Hematopoietic multipotent progenitor cell treated with erythropoietin and hydrocortisone succinate and interleukin-3 and kit ligand, for 4 days (in vitro differentiated cells): ENCODE measurements at places on chromosomes 1 and 21.

- DNase-seq = peak; percentile 78
These were observed 8.3 kb downstream of the PADI1 start for GRCh38 chr1:17213148-17213781.

- DNase-seq = no peak
These were observed 69.9 kb upstream of the USP25 start for GRCh38 chr21:15659753-15660422.

DNA sequence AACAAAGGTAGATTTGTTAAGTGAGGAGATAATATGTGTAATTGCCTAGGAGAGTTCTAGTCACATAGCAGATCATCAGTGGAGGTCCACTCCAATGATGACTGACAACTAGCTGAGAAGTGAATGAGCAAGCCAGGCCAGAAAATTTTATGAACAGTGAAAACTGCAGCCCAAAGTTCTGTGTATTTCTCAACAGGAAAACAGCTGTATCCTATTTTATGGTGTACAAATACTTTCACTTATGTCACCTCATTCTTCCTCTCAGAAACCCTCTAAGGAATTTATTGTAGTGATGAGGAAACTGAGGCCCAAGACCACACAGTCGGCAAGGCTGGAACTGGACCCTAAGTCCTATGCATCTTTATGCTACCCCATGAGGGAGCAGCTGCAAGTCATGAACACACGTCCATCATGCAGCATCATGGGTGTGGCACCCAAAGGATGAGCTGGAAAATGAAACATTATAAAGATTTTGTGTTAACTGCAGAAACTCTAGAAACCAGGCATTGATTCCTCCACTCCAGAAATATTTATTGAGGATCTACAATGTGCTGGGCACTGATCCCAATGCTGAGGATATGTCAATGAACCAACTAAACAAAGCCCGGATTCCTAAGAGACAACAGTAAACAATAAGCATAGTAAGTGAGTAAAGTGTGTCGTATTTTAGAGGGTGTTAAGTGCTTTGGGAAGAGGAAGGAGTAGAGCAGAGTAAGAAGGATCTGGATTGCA is 99.5 kb upstream of the DUSP10 start:
- DNase-seq = peak; percentile 62

DNA sequence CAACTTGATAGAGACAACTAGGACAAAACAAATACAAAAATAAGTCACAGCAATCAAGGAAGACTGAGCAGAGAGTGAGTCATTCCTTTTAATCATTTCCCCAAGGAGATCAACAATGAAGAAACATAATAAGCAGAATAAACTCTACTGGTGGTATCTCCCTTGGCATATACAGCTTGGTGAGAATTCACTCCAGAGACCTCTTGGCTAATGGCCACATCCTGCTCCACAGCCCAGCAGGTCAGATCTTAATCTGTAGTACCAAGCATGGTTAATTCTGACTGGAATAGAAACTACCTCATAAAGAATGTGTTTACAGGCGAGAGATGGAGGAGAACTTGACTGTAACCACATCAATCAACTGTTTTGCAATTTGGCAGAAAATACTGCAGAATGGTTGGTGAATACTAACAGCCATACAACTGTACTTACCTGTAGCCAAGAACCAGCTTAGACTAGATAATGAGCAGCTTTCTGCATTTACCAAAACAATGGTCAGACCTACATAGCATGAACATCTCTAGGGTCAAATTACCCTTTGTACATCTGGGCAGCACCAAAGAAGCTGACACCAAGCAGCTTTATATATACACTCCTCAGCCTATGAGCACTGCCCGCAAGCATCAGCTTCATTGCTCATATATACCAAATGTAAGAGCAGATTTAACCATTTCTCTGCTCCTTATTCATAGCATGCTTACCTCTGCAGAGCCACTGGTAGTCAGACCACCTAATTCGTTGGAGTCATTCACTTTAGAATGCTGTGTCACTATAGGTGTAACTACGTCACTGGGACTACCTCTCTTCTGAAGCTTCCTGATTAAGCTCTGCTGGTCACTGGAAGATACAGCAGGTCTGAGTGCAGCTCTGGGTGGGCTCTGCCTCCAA is 51.0 kb downstream of the KIAA0319L start:
- DNase-seq = peak; percentile 69

- no peak for DNase-seq
These were observed 110.5 kb downstream of the TOMM20 start for GRCh38 chr1:235018161-235018560.

- no peak for DNase-seq
These were observed 208.8 kb upstream of the ADGRL4 start for GRCh38 chr1:79215311-79215710.

- peak; percentile 89 for DNase-seq
These were observed 79.0 kb downstream of the RAVER2 start for GRCh38 chr1:64823691-64824476.

- DNase-seq = no peak
These were observed 83.4 kb downstream of the GREM2 start for GRCh38 chr1:240528591-240528990.

- no peak for DNase-seq
These were observed 38.1 kb downstream of the RCSD1 start for GRCh38 chr1:167668108-167668507.

GRCh38 chr1:114231301-114231700 is 77.6 kb upstream of the SYT6 start:
- DNase-seq = no peak

DNA sequence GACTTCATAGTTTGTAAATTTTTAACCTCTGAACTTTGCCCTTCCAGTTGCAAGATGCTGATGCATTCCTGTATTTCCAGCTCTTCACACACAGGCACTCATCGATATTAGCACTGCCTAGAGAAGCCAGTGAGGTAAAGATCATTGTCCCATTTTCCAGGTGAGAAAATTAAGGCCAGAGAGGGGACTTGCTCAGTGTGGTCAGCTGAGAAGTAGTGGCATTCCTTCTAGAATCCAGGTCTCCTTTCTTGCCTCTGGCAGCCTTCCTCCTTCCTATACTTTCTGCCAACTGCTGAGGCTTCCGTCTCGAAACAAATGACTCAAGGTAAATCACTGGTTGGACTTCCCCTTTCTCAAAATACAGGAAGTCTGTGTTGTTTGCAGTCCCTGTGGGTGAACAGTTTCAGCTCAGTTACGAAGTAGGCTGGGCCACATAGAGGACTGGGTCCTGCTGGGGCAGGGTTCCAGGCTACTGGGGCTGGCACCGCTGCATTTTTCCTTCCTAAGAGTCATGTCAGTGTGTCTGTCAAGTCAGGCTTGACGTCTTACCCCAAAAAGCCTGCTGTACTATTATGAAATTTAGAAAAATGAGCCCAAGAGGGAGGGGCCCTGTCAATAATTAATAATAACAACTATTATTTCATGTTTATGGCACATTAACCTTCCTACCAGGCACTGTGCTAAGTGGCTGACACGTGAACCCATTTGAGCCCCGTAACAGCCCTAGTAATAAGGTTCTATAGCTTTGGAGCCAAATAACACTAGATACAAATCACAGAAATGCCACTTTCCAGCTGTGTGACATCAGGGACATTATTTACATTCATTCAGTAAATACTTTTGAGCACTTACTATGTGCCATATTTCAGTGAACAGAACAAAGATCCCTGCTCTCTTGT is 16.6 kb upstream of the RNF19B start:
- peak; percentile 94 for DNase-seq

DNA sequence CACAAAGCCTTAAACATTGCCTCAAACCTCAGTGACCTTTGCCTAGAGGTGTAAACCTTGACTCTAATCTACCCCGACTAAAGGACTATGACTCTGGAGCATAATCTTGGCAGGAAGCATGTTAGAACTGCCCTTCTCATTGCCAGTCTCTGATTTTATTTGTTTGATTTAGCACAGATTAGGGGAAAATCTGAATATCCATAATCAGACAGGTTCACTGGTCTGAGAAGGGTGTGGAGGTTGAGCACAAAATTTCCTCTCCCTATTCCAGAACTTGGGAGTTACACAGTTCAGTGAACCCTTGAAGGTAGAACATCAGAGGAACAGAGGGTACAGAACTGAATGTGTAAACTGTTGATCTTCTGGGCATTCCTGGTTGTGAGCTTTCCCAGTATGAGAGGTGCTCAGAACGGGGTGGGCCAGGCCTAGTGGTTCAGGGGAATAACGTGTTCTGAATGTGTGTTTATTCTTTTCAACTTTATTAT is 8.3 kb upstream of the PSMB4 start:
- DNase-seq = no peak

DNA sequence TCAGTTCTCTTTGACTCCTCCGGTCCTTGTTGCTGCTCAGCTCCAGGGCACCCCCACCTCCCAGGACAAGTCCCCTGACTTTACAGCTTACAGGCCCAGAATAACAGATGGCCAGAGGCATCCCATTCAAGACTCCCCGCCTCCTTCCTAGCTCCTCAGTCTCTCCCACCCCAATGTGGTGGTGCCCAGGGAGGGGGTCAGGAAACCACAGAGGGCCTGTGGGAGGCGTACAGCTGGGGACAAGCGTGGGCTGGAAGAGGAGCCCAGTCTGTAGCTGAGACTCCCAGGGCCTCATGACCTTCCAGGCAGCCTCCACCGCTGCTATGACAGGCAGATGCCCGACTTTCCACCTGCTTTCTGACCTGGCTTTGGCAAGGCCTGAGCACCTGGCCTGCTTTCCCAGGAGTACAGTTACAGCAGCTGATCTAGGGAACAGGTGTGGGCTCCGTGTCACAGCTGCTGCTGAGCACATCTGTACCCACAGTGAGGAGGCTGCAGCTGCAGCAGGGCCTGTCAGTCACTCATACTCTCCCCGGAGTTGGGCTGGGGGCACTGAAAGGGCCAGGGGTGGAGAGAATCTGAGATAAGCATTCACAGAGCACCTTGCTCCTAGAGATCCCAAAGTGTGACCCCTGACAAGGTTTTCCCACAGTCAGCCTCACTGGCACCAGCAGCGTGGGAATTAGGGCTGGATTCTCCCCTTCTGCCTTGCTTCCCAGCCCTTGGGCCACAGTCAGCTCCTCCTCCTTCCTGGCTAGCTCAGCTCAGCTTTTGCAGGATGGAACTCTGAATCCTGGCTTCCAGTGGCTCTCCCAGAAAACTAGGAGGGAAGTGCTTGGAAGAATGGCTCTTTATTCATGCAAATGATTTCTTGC is 7.1 kb upstream of the NAV1 start:
- peak; percentile 58 for DNase-seq

DNA sequence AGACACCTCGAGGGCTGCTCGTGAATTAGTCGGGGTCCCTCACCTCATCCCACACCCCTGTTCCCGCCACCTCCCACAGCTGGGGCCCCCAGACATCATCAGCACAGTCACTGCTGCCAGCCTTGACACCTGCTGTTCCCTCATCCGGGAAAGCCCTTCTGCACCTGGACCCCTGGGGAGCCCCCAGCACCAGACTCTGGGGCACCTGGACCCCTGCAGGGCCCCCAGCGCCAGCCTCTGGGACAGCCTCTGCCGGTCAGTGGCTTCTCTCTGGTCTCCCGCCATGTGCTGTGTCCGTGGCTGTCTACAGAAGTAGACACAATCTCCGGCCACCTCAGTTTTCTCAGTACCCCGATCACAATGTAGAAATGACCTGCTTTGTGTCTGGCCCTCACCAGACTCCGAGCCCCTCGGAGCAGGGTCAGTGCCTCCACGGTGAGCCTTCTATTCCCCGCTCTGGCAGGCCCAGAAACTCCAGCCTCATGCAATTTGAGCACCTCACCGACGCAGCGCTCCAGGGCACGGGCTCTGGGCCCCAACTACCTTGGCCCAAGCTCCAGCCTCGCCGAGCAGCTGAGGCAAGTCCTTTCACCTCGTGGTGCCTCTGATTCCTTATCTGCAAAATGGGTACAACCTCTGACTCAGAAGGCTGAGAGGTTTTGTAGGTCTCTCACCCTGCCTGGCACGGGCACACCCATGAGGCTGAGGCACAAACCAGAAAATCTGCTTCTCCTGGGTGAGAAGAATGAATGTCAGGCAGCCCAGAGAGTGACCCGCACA is 84.7 kb downstream of the RIPK4 start:
- no peak for DNase-seq

DNA sequence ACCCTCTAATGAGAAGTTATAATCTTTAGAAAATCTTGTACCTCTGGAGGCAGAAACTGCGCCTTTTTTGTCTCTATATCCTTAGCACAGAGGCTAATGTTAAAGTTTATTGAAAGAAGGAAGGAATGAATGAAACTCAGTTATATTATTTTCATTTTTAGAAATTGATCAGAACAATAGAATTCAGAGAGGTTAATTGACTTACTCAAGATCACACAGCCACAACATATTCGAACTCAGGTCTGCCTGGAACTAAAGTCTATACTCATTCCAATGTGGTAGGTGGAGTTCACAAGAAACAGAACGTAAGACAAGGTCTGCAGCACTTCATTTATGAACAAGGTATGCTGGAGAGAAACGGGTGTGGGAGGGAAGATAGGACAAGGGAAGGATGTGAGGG is 23.0 kb upstream of the ITPKB start:
- DNase-seq = no peak

DNA sequence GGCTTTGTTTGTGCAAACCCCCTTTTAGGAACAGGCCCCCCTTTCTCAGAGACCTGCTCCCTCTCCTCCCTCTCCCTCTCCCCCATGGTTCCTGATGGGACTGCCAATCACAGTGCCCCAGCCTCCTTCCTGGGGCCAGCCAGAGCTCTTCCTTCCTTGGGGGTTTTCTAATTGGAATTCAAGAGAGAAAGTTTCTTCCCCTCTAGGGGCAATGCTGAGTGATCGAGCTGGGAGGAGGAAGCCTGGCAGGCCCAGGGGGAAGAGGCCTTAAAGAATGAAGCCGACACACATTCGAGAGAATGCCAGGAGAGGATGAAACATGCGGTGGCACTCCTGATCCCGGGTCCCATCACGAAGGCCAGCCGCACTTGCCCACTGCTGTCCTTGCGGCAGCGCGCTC is 21.3 kb upstream of the COL16A1 start:
- DNase-seq = no peak

- DNase-seq = no peak
These were observed 14.2 kb downstream of the TXNIP start for GRCh38 chr1:145982010-145982723.

DNA sequence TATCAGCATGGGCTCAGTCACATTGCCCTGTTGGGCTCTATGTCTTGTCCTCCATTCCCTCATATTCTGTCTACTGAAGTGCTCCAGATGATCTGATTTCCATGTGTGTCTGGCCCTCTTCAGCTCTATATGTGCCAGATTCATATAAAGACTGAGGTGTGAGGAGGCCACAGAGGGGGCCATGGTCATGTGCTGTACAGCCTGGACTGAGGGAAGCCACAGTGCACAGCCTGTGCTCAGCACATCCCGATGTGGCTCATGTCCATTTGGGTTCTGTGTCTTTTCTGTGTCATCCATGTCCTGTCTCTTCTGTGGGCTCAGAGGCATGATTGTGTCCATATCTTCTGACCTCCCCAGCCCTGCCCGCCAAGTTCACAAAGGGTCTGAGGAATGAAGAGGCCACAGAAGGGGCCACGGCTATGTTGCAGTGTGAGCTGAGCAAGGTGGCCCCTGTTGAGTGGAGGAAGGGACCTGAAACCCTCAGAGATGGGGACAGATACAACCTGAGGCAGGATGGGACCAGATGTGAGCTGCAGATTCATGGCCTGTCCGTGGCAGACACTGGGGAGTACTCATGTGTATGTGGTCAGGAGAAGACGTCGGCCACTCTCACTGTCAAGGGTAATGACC is 97.0 kb downstream of the OBSCN start:
- no peak for DNase-seq

- DNase-seq = peak; percentile 77
These were observed 30.0 kb upstream of the S100A7 start for GRCh38 chr1:153490272-153491051.

- no peak for DNase-seq
These were observed 498.2 kb upstream of the C1orf87 start for GRCh38 chr1:60571811-60572210.

- DNase-seq = peak; percentile 35
These were observed 701 bp downstream of the DEDD start for GRCh38 chr1:161131523-161132409.
